ENCODE measurements at places on chromosomes 13 and 19.

DNA sequence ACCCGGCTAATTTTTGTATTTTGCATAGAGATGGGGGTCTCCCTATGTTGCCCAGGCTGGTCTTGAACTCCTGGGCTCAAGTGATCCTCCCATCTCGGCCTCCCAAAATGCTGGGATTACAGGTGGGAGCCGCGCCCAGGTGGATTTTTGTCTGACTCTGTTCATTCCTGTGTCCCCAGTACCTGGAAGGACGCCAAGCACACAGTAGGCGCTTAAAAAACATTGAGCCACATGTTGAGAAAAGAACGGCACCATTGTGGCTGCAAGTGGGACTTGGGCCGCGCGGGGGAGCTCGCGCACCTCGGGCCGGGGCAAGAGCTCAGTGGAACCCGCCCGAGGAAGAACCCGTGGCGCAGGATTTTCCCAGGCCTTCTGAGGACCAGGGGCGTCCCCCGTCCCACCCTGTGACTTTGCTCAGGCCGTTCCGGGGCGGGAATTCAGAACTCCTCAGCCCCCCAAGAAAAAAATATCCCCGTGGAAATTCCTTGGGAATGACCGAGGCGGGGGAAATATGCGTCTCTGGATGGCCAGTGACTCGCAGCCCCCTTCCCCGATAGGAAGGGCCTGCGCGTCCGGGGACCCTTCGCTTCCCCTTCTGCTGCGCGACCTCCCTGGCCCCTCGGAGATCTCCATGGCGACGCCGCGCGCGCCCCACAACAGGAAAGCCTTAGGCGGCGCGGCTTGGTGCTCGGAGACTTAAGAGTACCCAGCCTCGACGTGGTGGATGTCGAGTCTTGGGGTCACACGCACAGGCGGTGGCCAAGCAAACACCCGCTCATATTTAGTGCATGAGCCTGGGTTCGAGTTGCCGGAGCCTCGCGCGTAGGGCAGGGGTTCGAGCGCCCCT lies 1.4 kb upstream of the ICAM1 start:
- DNase-seq, result peak; percentile 91

- DNase-seq, result no peak
These were observed 207.0 kb downstream of the SLITRK6 start for GRCh38 chr13:85592211-85592610.

DNA sequence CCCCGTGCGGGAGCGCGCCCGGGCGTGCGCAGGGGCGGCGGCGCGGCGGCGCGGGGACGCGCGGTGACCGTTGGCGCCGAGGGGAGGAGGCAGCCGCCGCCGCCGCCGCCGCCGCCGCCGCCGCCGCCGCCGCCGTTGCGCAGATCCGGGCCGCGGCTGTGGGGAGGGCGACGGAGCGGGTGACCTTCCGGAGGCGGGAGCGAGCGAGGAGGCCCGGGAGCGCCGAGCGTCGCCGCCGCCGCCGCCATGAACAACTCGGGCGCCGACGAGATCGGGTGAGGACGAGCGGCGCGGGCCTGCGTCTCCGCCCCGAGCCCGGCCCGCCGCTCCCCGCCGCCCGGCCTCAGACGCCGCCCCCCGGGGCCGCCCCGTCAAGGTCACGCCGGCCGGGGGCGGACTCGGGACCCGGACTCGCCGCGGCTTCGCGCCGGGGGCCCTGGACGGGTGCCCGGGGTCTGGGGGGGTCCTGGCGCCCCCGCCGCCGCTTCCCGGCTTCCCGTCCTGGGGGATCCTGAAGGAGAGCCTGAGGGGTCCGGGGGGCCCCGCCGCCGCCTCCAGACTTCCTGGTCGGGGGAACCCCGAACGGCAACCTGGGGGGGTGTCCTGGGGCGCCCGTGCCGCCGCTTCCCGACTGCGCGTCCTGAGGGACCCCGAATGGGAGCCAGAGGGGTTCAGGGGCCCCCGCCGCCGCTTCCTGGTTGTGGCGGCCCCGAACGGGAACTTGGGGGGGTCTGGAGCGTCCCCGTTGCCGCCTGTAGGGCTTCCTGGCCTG lies at the start of gene DAZAP1:
DAZAP1 (plus strand) TSS at position 59 of the 772 bp plus-strand sequence; CDS start at position 247, 188 bp downstream.
- no peak for DNase-seq

DNA sequence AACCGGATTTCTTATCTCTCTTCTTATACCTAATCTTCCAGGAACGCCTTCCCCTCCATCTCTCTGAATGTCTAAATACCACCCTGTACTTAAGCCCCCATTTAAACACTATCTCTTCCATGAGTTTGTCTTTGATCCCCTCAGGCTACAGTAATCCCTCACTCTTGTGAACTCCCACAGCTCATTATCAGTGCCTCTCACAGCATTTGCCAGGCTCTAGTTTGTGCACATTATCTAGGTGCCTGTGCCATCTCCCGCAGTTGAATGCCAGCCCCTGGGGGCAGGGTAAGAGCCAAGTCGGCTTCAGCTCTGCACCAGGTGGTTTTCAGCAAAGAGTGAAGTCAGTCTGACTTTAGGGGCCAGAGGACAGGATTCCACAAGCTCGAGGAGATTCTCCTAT lies 71.4 kb downstream of the FREM2 start:
- no peak for DNase-seq

DNA sequence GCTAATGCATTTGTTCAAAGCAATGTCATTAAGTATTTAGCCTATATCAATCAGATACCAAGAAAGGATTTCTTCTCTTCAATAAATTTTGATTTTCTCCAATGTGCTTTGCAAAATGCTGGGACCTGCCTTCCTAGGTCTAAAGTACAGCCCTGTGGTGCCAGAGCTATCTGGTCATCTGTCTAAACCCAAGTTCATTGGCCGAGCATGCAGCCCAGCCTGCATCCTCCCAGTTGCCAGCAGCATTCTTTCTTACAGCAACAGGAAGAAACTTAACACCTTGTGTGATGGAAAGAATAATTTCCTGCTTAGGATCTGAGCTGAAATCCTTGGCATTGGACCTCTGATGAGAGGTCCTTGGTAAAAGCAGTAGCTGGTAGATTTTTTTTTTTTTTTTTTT lies 310.0 kb downstream of the RBM26 start:
- no peak for DNase-seq

DNA sequence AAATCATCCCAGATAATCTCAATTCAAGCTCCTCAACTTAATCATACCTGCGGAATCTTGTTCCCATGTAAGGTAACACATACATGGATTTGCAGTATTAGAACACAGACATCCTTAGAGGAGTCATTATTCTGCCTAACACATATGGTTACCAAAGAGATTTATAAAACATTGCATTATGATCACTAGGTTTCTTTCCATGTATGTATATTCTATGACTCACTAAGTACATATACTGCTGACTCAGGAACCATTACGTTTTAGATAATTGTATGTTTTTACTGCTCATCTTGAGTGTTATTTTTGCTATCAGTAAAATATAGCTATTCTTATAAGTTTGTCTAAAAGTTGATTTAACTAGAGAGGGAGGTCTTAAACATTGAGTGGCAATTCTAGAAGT lies 182.9 kb downstream of the SLITRK6 start:
- no peak for DNase-seq

GRCh38 chr13:42086582-42086981 lies 38.1 kb downstream of the DGKH start:
- DNase-seq, result no peak

DNA sequence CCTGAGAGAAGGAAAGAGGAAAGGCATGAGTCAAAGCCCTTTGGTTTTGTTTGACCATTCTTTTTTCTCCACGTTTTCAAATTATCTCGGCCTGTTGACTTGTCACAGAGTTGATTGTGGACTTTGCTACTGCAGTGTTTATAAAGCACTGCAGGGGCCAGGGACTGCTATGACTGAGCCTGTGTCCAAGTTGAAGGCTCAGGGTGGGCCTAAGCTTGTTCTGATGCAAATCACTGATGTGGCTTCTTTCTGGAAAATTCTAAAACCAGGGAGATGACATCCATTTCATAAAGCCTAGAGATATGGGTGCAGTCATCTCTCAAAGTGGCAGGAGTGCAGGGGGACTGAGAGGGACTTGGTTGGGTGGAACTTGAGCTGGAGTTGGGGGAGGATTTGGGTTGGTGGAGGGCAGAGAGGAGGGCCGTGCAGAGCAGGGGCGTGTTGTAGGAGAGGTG lies 1.2 kb upstream of the CXCL17 start:
- DNase-seq, result no peak
